SK-N-SH (cell line): ENCODE measurements at places on chromosomes 1 and 21. TPM values are rescaled to one million over a fixed set of nuclear protein-coding genes. Genes with fewer than 3 reads are reported as not detected.

- peaks cover 9% of the 10 kb centered on the region for H3K4me1 ChIP-seq
- H3K4me3 ChIP-seq = no peak overlapping the region
- no peaks in the 10 kb centered on the region for H3K27me3 ChIP-seq
- no peak for DNase-seq
These were observed 179.9 kb downstream of the VPS13D start for GRCh38 chr1:12409681-12410080.

GRCh38 chr1:174742805-174743653, 256.7 kb upstream of the CACYBP start:
- H3K4me3 ChIP-seq = no peak overlapping the region
- no peaks in the 10 kb centered on the region for H3K36me3 ChIP-seq
- H3K4me1 ChIP-seq = peaks cover 3% of the 10 kb centered on the region
- no peak for DNase-seq

GRCh38 chr1:66245691-66246090, 288.3 kb upstream of the SGIP1 start:
- no peak for DNase-seq
- no peaks in the 10 kb centered on the region for H3K27me3 ChIP-seq
- no peak overlapping the region for H3K4me3 ChIP-seq
- peaks cover 57% of the 10 kb centered on the region for H3K4me1 ChIP-seq
- no peaks in the 10 kb centered on the region; the same call in 1 of the 2 replicates for H3K36me3 ChIP-seq
- H3K27ac ChIP-seq = no peak overlapping the region

GRCh38 chr1:199404191-199404590, 623.3 kb upstream of the NR5A2 start:
- peak overlapping the region; percentile 76; the same call in 1 of the 2 replicates for H3K27ac ChIP-seq
- no peak overlapping the region for H3K4me3 ChIP-seq
- DNase-seq = no peak

DNA sequence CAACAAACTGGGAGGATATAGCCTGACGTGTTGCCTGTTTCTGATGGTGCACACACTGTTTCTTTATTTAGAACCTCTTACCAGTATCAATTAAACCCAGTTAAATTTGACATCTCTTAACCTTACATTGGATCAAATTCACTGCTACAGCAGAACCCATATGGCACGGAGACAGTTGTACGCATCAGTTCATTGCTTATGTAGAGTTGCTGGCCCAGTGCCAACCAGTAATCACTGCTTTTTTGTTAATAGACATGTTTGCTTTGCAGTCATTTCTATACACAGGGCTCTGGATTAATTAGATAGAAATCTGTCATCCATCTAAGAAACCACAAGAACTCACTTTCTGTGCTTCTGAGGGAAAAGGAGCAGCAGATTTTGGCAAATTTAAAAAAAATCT, 154.0 kb downstream of the RWDD3 start:
- H3K27me3 ChIP-seq = no peaks in the 10 kb centered on the region
- H3K4me1 ChIP-seq = peaks cover 29% of the 10 kb centered on the region
- no peak for DNase-seq
- no peaks in the 10 kb centered on the region for H3K36me3 ChIP-seq

DNA sequence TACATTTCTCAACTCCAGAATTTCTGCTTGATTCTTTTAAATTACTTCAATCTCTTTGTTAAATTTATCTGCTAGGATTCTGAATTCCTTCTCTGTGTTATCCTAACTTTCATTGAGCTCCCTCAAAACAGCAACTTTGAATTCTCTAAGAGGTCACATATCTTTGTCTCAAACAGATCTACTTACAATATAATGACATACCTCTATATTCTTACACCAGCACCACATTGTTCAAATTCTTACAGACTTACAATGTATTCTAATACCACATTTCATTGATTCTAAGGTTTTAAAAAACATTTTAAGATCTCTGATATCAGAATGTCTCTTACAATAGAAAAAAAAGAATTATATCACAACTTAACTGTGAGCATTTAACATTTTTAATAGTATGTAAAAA, 77.4 kb downstream of the DIRAS3 start:
- no peak overlapping the region for H3K4me3 ChIP-seq
- no peak for DNase-seq
- no peaks in the 10 kb centered on the region for H3K27me3 ChIP-seq
- no peaks in the 10 kb centered on the region for H3K36me3 ChIP-seq
- H3K27ac ChIP-seq = no peak overlapping the region

- H3K27ac ChIP-seq = no peak overlapping the region
- no peaks in the 10 kb centered on the region for H3K27me3 ChIP-seq
- peak; percentile 36 for DNase-seq
- no peaks in the 10 kb centered on the region; the same call in 1 of the 2 replicates for H3K4me1 ChIP-seq
These were observed 98.6 kb downstream of the OMA1 start for GRCh38 chr1:58447886-58448285.

- no peaks in the 10 kb centered on the region for H3K36me3 ChIP-seq
- H3K27ac ChIP-seq = no peak overlapping the region
- H3K4me1 ChIP-seq = no peaks in the 10 kb centered on the region
- H3K4me3 ChIP-seq = no peak overlapping the region
These were observed 22.8 kb downstream of the SLAMF7 start for GRCh38 chr1:160761886-160762285.

DNA sequence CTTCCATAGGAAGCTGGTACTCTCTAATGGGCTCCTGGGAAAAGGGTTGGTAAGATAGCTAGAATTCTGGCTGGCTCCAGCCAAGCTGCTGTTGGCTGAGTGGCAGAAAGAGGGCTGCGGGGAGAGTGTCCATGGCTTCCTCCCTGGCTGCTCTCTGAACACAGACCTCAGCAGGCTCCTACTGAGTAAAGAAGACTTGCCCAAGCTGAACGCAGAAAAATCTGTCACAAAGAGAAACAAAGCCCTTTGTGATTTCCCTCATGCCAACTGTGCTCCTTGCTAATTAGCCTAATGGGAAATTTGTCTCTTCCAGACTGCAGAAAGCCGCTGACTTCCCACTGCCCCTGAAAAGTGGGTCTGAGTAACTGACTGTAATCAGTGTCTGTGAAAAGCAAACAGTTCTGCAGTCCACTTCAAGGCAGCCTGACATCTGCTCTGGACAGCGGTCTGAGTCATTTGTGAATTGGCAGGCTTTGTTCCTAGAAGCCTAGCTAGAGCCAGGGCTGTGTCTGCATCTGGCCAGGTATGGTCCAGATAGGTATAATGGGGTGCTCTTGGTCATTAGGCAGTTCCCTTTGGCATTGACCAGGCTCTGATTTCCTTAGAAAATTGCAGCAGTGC, 282.8 kb downstream of the ZNF648 start:
- no peak overlapping the region for H3K4me3 ChIP-seq
- no peaks in the 10 kb centered on the region for H3K27me3 ChIP-seq
- H3K4me1 ChIP-seq = no peaks in the 10 kb centered on the region
- H3K36me3 ChIP-seq = no peaks in the 10 kb centered on the region
- no peak for DNase-seq

- peaks cover 12% of the 10 kb centered on the region; the same call in 1 of the 2 replicates for H3K4me1 ChIP-seq
- no peaks in the 10 kb centered on the region for H3K27me3 ChIP-seq
- H3K36me3 ChIP-seq = peaks cover under 1% of the 10 kb centered on the region
- DNase-seq = peak; percentile 36
These were observed 2.0 kb downstream of the ATP13A2 start for GRCh38 chr1:17009706-17010105.

DNA sequence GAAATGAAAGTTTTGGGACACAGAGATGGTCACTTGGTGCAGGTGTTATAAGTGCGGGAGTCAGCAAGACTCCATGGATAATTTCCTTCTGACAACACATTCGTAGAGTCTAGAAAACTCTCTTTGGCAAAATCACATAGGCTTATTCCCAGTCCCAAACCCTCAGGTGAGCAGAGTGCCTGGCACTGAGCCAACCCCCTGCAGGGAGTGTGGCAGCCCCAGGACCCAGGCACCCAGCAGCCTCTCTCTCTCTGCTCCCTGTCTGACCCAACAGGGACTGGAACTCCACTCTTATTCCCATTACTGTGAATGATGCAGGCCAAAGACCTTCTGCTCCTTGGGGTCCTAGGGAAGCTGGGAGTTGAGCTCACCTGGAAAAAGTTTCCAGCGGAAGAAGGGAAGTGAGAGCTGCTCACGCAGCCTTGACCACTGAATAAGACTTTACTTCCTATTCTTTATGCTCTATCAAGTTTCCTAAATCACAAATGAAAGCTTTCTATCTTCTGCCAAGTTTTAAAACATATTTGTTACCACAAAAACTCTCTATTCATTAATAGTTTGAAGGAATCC, 132.6 kb upstream of the ETV3 start:
- H3K27me3 ChIP-seq = 0 out of 2 replicates have a peak, but pooled peaks cover 4% of the 10 kb centered on the region
- H3K4me3 ChIP-seq = no peak overlapping the region
- H3K4me1 ChIP-seq = no peaks in the 10 kb centered on the region

GRCh38 chr1:42981871-42982270, 23.2 kb upstream of the SLC2A1 start:
- no peaks in the 10 kb centered on the region for H3K36me3 ChIP-seq
- H3K4me3 ChIP-seq = no peak overlapping the region
- no peaks in the 10 kb centered on the region for H3K27me3 ChIP-seq
- no peak overlapping the region for H3K27ac ChIP-seq
- DNase-seq = no peak

GRCh38 chr1:116432655-116433265, 59.7 kb downstream of the ATP1A1 start:
- H3K27ac ChIP-seq = no peak overlapping the region
- no peak overlapping the region for H3K4me3 ChIP-seq
- DNase-seq = no peak
- peaks cover 10% of the 10 kb centered on the region; the same call in 1 of the 2 replicates for H3K4me1 ChIP-seq

- peaks cover 74% of the 10 kb centered on the region for H3K36me3 ChIP-seq
- H3K4me3 ChIP-seq = no peak overlapping the region
- H3K4me1 ChIP-seq = no peaks in the 10 kb centered on the region; the same call in 1 of the 2 replicates
- DNase-seq = no peak
- no peak overlapping the region for H3K27ac ChIP-seq
These were observed 17.3 kb upstream of the TMEM39B start for GRCh38 chr1:32055416-32055815.

GRCh38 chr21:25464275-25464674, 143.0 kb downstream of the MRPL39 start:
- no peaks in the 10 kb centered on the region for H3K27me3 ChIP-seq
- H3K4me3 ChIP-seq = no peak overlapping the region
- no peak for DNase-seq
- no peaks in the 10 kb centered on the region for H3K36me3 ChIP-seq

OR6N1 gene
- not detected in 2 replicates for polyA plus RNA-seq

UQCRHL gene
- 2.8 and 4.1 TPM in 2 replicates for polyA plus RNA-seq

SLAMF9 gene
- 0.12 and 0.19 TPM in 2 replicates for polyA plus RNA-seq

EFNA1 gene
- 14.4 and 15.3 TPM in 2 replicates for polyA plus RNA-seq
